Cortex of kidney (tissue), 1 donor: ENCODE measurements at places on chromosomes 2 and 18.
A peak's percentile ranks its signal among the peaks of the same experiment; 100 is the strongest.

GRCh38 chr2:185738679-185739472 is at the start of gene FSIP2:
FSIP2 (plus strand) TSS chr2:185738804; CDS start chr2:185738895, 91 bp downstream.
- DNase-seq, result peak; percentile 34

- no peak for DNase-seq
These were observed 123.5 kb upstream of the LGALSL start for GRCh38 chr2:64330281-64331113.

DNA sequence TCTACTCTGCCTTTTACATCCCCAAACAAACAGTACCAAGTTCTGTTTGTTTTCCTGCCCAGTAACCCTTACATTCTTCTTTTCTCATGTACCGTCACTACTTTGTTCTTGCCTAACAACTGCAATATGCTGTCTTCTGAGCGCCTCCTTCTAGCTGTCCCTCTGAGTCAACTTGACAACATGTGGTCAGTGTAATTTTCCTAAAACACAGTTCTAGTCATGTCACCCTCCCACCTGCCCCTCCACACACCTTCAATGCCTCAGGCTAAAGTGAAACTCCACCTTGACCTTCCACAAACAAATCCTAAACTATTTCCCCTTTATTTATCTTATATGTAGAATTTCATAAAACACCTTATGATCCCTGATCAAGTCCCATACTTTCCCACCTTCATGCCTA is 124.6 kb upstream of the CD302 start:
- no peak for DNase-seq

DNA sequence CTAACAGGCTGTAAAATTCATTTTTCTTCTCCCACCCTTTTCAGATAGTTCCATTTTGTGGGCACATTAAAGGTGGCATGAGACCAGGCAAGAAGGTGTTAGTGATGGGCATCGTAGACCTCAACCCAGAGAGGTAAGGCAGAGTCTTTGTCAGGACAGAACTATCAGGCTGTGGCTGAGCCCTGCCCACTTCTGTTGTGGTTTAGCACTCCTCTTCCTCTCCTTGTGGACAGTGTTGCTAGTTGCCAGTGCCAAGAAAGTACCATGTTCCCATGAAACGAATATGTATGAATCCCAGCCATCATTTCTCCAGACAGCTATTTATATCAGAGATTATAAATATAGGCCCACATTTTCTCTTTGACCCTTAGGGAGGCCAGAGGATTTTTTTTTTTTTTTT is 1.6 kb downstream of the LGALSL start:
- no peak for DNase-seq

DNA sequence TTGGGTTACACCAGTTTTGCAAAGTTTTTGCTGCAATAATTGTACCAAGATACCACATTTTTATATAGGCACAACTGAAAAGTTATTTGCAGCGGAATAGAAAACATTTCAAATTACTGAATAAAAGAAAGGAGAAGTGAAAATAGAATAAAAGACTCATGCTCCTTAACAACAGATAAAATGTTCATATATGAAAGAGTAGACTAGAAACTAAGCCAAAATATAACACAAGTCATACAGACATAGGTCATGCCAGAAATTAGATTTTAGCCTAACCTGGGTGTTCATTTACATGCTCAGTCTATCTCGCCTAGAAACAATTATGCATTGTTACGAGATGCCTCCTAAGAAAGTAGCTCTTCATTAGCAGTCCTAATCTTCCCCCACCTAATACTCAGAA is 16.4 kb upstream of the MAP3K20 start:
- DNase-seq, result no peak

GRCh38 chr2:10507106-10507505 is 59.0 kb upstream of the ODC1 start:
- DNase-seq, result no peak

- DNase-seq, result no peak
These were observed 37.7 kb downstream of the ANKRD12 start for GRCh38 chr18:9174302-9174701.

DNA sequence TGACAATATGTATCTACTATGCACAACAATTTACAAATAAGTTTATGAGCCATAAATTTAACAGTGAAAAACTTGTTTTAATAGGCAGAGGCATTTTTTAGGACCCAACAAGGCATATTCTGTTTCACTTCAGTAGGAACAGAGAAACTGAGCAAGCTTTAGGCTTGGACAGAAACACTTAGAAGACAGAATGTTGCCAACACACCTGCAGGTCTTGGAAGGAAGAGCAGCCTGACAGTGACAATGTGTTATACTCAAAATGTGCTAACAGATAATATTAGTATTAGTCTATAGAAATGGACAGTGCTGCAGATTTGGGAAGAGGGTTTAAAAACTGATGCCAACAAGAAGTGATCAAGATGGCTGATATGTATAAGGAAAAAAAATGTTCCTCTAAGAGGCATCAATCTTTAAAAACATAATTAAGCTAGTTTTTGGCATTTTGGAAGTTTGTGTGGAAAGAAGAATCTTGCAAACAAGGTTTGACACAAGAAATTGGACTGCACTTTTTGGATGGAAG is 297.1 kb upstream of the FSIP2 start:
- no peak for DNase-seq

DNA sequence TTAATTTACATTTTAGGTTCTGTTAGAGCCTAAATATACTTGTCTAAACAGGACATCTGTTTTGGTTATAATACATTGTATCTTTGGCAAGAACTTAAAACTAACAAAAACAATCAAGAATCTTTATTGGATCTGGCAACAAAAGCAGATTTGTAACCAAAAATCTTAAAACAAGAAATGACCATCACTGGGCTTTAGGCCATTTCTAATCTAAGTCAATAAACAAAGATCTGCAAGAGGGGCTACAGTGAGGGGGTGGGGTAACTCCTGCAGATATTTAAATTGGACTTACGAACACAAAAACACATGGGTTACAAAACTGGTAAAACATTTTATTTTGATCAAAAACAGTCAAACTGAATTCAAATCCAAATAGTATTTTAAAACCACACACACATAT is 77.3 kb downstream of the SRBD1 start:
- no peak for DNase-seq

DNA sequence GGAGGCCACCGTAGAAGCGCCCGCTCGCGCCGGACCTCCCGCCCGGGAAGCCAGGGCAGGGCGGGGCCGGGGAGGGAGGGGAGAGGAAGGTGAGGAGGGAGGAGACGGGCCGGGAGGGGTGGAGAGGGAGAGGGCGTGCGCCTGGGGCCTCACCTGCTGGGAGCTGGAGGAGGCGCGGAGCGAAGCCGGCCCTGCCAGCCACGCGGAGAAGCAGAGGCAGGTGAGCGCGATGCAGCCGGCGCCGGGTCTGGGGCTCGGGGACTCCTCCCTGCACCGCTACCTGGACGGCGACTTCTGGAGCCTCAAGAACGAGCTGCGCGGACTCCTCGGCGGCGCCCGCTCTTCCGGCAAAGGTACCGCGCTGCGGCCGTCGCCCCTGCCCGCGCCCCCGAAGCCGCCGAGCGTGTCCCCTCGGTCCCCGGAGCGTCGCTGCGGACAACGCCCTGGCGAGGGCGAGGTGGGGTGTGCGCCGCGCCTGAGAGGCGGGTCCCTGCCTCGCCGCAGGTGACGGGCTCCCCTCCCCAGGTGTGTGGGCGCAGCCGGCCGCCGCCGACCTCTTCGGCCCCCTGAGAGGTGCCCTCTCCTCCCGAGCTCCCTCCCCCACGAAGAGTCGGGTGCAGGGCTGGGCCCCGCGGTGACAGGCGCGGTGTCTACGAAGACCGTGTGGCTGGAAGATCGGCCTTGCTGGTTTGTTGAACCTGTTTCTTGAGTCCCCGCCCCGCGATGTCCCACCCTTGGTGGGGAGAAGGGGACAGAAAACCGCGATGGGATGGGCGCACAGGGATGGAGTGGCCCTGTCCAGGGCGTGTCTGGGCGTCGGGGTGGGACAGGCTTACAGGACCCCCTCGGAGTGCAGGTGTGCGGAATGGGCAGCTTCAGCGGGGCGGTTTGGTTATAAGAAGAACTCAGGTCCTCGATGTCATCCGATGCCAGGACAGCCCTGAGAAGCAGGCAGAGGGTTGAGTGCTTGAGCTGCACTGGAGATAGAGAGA is at the start of gene ACOXL:
Gene ACOXL, plus strand, starts transcription at position 152 of the 992 bp plus-strand sequence. CDS start 35,817 bp downstream, outside the sequence.
- DNase-seq, result no peak

GRCh38 chr2:108575132-108575966 is 41.1 kb downstream of the LIMS1 start:
- DNase-seq, result no peak

DNA sequence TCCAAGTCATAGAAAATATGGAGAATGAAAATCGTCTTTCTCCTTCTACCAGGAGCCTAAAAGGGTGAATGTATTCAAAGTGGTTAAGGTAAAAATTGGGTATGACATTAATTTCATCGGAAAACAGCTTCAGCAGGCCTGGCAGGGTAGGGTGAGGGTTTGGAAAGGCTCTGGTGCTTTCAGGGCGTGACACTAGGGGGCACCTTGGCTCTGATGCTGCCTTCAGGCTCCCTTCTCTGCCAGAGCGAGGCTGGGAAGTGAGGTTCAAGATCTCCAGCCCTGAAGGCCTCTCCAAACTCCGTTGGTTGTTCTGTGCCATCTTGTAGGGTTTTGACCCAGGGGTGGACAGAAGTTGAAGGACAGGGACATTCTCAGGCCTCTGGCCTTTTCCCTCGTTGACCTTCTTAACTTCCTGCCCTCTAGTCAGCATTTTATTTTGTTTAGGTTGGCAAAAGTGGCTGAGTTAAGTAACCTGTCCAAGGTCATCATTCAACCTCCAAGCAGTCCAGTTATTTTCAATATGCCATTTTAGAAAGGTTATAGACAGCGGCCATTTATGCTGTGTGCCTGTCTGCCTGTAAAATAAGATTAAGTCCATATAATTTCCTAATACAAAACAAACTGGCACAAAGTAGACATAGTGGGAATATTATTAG is 40.3 kb downstream of the EML6 start:
- DNase-seq, result no peak

DNA sequence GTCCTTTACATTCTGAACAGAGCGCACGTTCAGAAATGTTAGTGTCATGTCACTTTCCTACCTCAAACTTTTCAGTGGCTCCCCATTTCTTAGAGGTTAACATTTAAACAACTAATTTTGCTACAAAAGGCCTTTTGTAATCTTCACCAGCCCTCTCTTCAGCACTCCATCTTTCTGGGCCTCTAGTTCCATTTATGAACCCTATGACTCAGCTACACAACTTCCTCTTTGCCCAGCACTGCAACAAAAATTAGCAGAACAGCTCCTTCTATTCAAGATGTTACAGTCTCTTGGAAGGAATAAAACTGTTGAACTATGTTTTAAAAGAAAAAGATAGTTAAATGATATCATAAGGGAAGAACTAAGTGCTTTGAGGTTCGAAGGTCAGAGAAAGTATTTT is 139.9 kb downstream of the VWC2L start:
- DNase-seq, result no peak

GRCh38 chr2:219282375-219282774 is 3.2 kb downstream of the DNAJB2 start:
- DNase-seq, result no peak

GRCh38 chr2:232645061-232645460 is 11.7 kb downstream of the EFHD1 start:
- no peak for DNase-seq

GRCh38 chr2:60780721-60781120 is 24.7 kb downstream of the PAPOLG start:
- no peak for DNase-seq

GRCh38 chr18:11651899-11652298 is 37.2 kb upstream of the GNAL start:
- DNase-seq, result no peak

- no peak for DNase-seq
These were observed 59.8 kb downstream of the PMAIP1 start for GRCh38 chr18:59959606-59960005.

GRCh38 chr2:237962432-237963084 is 4.3 kb upstream of the UBE2F start:
- no peak for DNase-seq

DNA sequence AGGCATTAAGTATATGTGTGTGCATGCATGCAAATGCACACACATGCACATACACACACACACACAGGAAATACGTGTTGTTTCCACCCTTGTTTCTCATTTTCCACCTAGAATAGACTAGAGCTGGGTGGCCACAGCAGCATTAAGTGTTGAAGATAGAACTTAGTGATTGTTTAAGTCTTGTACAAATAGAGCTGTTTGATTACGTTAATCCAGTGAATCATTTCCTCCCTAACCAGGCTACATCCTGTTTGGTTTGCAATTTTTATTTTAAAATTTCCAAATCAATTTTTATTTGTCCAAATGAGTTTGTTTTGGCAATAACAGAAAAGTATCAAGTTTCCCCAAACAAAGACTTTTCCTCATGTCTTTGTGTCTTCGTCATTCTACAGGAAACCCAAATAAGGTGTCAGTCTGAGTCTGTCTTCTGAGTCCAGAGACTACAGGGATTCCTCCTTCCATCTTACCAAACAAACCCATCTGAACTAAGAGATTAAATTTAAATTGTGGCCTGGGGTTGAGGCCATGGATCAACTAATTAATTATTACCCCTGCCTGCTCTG is 74.6 kb upstream of the GALNT5 start:
- DNase-seq, result no peak

DNA sequence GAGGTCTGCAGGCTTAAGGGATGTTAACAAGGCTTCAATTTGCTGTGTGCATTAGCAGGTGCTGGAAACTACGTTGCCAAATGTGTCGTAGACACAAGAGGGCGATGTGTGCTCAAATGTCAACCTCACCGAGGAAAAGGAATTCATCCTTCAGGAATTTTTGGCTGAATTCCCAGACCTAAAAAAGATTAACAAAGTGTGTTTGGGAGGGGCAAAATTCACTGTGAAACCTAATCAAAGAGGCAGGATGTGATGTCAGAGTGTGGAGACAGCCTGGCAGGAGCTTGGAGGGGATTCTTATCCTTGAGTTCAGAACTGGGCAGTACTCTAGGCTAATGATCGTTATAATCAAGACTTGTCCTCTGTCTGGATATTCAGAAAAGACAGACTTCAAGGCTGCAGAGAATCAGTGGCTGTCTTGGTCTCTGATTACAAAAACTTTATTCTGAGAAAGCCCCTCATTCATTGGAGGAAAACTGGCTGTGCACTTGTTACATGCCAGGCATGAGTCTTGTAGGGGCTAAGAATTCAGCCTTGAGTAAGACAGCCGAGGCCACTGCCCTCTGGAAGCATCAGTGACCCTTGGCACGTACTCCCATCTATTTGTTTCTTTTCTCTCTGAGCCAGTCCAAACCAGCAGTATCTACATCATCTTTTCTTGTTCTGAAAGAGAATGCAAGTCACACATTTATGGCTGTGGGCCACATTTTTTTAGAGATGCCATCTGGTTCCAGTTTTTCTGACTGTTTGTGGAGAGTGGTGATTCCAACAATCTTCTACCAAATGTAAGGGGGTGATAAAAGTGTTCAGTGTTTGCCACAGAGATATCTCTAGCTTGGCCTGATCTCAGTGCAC is 18.7 kb upstream of the SCYGR1 start:
- no peak for DNase-seq

GRCh38 chr18:45423659-45424058 is 191.6 kb upstream of the SLC14A2 start:
- no peak for DNase-seq

DNA sequence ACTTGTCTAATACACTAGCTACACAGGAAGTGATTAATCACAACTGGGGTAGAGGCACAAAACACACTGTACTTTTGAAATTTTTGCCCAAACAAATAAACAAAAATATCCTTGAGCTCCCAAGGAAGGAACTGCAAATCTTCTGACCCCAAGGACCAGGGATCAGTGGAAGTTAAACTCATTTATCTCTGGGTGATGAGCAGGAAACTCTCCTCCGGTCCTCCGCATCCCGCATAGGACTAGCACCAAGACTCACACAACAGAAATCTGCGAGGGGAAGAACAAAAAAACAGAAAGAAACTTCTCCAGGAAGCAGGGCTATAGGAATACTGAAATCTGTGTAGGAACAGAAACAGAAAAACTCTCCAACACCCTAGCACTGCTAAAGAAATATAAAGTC is 650.3 kb downstream of the DCDC2C start:
- no peak for DNase-seq
